ENCODE measurements at places on chromosomes 2 and 18. TPM values are rescaled to one million over a fixed set of nuclear protein-coding genes. Genes with fewer than 3 reads are reported as not detected.

DNA sequence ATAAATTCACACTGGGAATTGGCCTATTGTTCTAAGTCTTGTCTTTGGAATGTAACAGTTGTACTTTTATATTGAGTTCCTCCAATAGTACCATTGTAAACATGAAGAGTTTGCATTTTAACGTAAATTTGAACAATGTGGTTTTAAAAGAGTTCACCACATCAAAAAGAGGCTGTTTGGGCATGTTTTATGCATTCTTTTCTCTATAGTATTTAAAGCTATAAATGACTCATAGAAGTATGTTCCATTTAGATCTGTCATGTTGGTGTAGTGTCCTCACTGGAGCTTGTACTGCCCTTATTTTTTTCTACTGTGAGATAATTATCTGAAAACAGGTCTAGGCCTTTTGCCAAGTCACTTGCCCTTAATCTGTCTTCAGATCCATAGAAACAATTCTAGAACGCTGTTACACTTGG, 141.9 kb downstream of the RHBDD1 start:
- peaks cover 30% of the 10 kb centered on the region for H3K4me1 ChIP-seq
- no peak overlapping the region for H3K4me3 ChIP-seq
- peaks cover 6% of the 10 kb centered on the region for H3K36me3 ChIP-seq
- H3K27ac ChIP-seq: no peak overlapping the region
- no peak for DNase-seq
- no peaks in the 10 kb centered on the region for H3K27me3 ChIP-seq

DNA sequence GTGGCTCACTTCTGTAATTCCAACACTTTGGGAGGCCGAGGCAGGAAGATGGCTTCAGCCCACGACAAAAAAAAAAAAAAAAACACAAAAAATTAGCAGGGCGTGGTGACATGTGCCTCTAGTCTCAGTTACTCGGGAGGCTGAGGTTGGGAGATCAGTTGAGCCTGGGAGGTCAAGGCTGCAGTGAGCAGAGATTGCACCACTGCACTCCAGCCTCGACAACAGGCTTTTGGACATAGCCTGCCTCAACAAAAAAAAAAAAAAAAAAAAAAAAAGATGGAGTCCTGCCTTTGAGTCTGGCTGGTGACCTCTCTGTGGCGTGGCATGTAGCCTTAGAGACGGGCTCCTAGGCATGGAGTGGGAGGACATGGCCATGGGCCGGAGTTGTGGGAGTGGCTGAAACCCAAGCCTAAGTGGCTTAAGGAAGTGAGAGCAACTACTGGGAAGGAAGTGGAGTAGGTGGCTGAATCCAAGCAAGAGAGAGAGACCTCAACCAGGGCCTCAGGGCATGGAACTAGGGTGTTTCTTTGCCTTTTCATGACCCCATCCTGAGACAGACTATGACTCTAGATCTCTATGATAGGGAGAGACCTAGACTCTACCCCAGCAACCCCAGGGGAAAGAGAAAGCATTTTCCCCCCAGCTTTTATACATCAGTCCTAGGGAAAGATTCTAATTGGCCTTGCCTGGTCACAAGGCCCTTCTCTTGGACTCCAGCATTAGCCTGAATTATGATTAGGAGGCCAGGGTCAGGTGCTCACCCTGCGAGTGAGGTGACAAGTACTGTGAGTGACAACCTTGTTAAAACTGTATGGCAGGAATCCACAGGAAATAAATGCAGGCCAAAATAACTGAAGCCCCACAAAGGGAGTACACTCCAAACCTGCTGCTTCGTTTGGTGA, 34.2 kb downstream of the NPAS2 start:
- H3K4me1 ChIP-seq: no peaks in the 10 kb centered on the region
- no peaks in the 10 kb centered on the region for H3K36me3 ChIP-seq
- no peak overlapping the region for H3K27ac ChIP-seq
- H3K4me3 ChIP-seq: no peak overlapping the region

The DSG1 gene
- not detected for total RNA-seq

GRCh38 chr18:73352546-73352945, 484.8 kb upstream of the NETO1 start:
- H3K27me3 ChIP-seq: no peaks in the 10 kb centered on the region
- H3K4me1 ChIP-seq: no peaks in the 10 kb centered on the region
- no peak for DNase-seq
- no peak overlapping the region for H3K4me3 ChIP-seq
- no peak overlapping the region for H3K27ac ChIP-seq

GRCh38 chr2:53475321-53475720, 292.3 kb upstream of the CHAC2 start:
- H3K27me3 ChIP-seq: no peaks in the 10 kb centered on the region
- DNase-seq: no peak
- no peak overlapping the region for H3K27ac ChIP-seq
- no peaks in the 10 kb centered on the region for H3K4me1 ChIP-seq

- H3K27ac ChIP-seq: no peak overlapping the region
- H3K4me1 ChIP-seq: no peaks in the 10 kb centered on the region
- no peak overlapping the region for H3K4me3 ChIP-seq
- H3K36me3 ChIP-seq: no peaks in the 10 kb centered on the region
- DNase-seq: no peak
Observed at GRCh38 chr2:105515581-105516415, 116.9 kb upstream of the FHL2 start.
